ENCODE measurements at places on chromosomes 6 and 20.

DNA sequence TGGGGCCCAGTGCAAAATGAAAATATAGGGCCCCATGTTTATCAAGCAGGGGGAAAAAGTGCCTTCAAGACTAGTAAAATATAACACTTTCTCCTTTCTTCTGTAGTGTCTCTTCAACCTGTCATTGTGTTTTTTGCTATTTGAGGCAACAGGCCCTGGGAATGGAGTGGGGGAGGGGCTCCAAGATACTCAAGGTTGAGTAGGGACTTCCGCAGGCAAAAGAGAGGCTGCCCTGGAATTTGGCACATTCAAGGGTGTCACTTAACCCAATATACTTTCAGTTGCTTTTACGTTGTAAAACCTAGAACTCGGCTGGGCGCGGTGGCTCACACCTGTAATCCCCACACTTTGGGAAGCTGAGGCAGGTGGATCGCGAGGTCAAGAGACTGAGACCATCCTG is 154.9 kb downstream of the ALDH8A1 start:
- DNase-seq, result no peak

DNA sequence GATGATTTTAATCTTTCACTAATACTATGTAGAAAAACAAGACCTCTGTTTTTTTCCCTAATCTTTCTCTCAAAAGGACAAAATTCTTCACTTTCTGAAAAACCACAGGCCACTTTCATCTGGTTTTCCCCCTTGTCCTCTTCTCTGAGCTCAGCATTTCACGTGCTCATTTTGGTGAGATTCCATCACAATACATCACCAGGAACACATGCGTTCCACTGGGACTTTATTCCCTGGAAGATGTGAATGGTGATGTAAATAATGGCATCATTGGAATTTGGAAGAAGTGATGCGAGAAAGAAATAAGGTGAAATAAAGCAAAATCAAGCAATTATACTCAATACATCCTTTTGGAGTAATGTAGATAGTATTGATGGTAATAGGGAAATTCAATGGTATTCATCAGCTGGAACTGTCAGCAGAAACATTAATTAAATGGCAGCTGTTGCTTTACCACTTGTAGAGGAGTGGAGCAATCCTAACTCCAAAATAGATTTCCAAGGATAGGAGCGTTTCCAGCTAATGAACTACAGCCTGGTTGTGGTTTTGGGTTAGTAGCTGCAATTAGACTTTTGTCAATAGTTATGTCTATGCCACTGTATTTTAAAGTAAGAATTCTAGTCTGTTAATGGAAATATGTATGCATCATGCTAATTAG is 11.5 kb downstream of the FILIP1 start:
- peak; percentile 73 for DNase-seq

- DNase-seq, result no peak
Measured at GRCh38 chr6:156348849-156349248, 428.3 kb upstream of the ARID1B start.

DNA sequence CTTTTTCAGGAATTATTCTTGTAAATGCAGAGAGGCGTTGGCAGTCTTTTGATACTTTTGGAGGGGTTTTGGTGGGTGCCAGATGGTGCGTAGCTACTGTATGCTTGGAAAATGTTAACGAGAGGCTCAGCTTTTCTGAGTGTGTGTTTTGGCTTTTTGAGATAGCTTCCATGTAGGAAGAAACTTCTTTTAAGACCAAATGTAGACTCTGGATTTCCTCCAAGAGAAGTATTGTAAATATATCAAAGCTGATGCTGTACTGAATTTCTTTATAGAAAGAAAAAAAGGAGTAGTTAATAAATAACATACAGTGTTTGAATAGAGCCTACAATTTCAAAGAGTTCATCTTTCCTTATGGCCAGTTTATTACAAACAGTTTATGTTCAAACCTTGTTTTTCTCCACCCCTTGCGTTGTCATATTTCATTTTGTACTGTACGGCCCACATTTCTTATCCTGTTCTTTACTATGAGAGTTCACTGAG is 16.7 kb downstream of the TIAM2 start:
- DNase-seq, result no peak

GRCh38 chr20:48653706-48654051 is 174.1 kb downstream of the PREX1 start:
- no peak for DNase-seq

DNA sequence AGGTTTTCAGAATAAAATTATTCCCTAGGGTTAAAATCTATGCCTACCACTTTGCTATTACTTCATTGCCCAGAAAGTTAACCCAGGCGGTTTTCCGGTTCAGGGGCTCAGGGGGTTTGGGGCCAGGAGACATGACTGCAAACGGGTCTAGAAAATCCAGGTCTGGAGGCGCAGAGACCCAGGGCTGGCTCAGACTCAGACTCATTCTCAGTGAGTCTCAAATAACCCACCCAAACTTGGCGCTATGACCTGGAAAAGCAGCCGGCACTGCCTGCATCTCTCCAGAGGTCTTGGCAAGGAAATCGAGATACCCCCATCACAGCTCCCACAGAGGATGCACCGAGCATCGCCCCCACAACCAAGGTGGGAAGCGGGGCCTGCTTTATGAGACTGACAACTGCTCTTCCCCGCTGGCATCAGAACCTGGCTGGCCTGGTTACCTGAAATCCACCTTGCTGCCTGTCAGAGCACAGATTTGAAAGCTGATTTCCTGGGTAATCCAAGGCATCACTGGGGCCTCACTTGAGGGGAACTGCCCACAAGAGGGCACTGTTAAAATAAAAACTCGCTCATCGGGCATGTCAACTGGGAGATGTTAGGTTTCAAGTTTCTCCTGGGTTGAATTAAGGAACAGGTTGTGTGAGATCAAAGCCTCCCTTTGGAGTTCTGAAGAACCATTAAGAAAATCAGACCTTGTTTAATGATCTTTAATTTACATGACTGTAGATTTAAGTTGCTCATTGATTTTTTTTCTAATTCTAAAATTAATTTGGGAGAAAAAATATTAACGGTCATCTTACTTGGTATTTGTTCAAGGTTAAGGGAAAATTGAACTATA is 55.1 kb downstream of the KIF16B start:
- DNase-seq, result peak; percentile 60

DNA sequence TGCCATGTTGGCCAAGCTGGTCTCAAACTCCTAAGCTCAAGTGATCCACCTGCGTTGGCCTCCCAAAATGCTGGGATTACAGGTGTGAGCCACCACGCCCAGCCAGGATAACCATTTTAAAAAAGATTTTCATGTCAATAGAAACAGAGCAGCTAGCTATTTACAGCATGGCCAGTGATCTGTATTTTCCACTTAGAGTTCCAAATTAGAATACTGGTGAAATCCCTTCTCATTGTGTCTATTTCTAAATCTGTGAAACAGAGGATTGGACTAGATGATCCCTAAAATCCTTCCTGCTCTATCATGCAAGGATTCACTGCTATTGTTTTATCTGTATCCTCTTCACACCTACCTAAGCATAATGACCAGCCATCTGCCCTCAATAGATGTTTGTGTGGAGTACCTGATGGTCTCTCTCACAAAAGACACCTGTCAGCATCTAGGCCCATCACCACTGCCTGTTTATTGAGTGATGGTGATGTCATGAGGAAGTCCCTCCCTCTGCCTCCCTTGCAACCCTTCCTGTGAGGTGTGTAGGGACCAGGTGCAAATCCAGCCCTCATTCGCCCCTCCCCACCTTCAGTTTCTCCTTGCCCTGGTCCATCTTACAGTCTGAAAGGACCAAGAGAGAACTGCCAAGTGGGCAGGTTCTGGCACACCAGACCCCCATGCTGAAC is 26.5 kb upstream of the SMIM29 start:
- no peak for DNase-seq

DNA sequence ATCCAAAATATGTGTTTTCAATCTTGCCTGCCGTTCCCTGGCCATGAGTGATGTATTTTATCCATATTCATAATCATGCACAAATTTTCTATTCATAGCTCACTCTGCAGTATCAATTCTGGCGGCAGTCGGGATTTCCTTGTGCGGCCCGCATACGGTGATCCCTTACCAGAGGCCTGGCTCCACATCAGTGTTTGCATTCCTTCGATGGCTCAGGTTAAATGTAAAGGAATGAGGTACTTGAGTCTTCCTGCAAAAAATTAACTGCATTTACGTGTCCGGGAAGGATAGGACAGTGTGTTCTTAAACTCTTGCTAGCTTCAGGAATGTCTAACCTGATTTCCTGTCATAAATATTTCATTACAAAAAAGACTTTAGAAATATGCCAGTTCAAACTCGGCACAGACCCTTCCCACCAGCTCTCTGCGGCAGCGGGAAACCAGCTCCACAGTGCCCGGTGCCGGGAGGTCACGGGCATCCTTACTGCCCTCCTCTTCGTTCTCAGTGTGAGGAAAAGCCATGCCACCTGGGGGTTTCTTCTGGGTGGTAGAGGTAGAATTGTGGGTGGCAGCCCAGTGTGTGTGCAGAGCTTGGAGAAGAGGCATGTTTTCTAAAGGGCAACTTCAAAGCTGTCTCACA is 154.5 kb downstream of the MOXD1 start:
- no peak for DNase-seq

GRCh38 chr20:8234580-8234979 is 102.5 kb downstream of the PLCB1 start:
- DNase-seq, result no peak

- no peak for DNase-seq
Measured at GRCh38 chr6:150723857-150724256, 124.2 kb downstream of the PLEKHG1 start.

DNA sequence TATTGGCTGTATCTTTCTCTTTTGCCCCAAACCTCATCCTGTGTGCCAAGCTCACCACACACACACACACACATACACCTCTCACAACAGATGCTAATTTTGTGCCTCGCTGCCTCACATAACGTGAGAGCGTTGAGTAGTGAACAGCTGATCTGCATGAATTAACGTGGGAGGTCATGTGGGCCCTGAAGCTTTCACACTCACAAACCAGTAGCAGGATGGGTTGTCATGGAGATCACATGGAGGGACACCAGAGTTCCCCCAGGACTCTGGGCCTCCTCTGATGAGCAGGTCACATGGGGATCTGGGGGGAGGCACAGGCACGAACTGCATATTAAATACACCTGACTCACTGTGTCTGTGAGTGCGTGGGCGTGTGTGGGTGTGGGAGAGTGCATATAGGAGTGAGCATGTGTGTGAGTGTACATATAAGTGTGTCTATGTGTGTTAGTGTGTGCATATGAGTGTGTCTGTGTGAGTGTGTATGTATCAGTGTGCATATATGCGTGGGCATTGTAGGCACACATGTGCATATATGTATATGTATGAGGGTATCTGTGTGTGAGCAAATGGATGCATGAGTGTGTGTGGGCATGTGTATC is 62.7 kb upstream of the SULF2 start:
- no peak for DNase-seq

DNA sequence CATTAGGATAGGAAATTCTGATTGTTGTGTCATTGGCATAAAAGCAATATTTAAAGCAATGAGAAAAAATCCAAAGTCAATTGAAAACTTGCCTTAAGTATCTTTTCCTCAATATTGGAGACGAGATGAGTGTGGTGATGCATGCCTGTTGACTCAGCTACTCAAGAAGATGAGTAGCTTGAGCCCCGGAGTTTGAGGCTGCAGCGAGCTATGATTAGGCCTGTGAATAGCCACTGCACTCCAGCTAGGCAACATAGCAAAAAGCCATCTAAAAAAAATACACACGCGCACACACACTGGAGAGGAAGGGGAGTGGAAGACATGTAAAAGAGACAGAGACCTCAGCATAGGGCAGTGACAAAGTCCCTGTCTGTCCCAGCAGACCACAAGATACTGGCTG is 9.7 kb upstream of the MARCKS start:
- no peak for DNase-seq

DNA sequence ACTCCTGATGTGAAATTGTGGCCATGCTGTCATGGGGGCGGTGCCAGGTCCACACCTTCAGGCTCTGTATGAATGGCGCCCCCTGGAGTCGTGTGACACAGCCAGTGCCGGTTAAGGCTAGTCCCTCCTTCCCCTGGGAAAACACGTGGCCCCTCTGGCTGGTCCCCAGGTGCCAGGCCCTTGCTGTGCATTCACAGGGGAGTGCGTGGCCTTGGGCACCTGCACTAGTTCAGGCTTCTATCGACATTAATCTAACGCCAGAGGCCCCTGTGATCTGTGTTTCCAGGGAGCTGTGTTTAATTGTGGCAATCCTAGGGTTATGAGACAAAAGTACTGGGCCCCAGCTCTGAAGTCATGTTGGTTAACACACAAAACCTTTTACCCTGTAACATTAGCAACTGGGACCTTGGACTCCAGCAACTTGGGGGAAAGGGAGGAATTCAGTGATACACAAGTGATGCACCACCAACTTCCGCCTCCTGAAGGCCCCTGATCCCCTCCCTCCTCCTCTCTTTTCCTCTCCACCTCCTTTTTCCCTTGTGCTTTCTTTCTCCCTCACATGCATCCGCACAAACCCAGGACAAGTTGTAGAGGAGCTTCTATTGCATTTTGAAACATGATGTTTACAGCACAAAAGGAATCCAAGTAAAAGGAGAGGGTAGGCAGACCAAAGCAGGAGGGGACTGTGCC is 74.0 kb downstream of the SSR1 start:
- DNase-seq, result peak; percentile 72

GRCh38 chr6:65746302-65746701 is 39.3 kb upstream of the EYS start:
- DNase-seq, result no peak

DNA sequence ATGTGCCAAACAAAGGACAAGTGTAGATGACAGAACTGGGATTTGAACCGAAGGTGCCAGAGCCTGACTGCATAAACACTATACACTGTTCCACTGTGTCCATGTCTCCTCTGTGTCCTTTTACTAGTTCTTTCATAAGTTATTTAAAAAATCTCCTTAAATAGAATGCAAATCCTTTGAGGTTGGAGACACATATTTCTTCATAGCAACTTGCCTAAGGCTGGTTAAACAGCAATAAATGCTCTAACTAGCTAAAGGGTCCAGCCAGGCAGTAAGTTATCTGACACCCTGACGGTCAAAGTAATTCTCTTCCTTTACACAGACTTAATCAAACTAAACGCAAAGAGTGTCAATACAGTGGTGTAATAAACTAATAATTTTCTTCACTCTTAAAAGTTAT is 76.2 kb upstream of the TRAF3IP2 start:
- DNase-seq, result no peak

- no peak for DNase-seq
Measured at GRCh38 chr20:39214828-39215227, 252.7 kb downstream of the DHX35 start.

- DNase-seq, result peak; percentile 91
Measured at GRCh38 chr6:64224819-64225218, 589.2 kb downstream of the PHF3 start.

DNA sequence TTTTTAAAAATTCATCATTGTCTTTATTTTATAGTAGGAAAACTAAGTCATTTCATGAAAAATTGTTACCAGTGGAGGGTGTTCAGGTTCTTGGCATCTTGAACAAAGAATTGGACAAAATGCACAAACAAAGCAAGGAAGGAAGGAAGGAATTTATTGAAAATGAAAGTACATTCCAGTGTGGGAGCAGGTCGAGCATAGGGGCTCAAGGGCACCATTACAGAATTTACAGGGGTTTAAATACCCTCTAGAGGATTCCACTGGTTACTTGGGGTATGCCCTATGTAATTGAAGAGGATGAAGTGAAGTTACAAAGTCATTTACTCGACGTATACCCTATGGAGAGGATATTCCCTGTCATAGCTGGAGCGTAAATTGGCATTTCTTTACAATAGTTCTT is 37.4 kb upstream of the HDAC2 start:
- DNase-seq, result no peak

GRCh38 chr20:43878776-43879175 is 35.9 kb upstream of the TOX2 start:
- DNase-seq, result no peak

All from fibroblast of pulmonary artery (primary cell).